Epithelial cell of esophagus (primary cell): ENCODE measurements at places on chromosomes 3 and 15.

DNA sequence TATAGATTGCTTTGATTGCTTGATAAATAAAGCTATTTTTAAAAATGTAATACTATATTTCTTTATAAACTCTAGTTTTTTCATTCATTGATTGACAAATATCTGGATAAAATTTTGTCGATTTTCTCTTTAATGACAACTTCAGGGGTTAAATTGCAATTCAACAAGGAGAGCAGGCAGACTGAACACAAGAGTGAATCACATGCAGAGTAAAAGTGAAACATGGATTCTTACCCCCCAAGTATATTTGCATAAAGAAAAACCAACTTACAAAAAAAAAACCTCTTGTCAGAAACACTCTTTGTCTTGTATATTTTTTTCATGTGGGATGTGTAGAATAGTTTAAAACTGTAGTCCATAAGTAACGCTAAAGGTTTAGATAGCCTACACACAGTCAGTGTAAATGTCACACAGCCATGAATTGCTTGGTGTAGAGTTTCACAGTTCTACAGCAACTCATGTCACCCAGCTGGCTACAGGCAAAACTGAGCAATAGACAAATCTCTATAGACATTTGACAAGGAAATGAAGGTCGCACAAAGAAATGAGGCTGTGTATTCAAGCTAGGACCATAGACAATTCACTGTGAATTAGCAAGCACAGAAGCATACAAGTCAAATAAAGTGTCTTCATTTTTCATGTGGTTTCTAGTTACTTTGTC is 141.6 kb downstream of the THRB start:
- DNase-seq, result no peak

GRCh38 chr3:137803215-137803614 is 39.1 kb downstream of the SOX14 start:
- no peak for DNase-seq

DNA sequence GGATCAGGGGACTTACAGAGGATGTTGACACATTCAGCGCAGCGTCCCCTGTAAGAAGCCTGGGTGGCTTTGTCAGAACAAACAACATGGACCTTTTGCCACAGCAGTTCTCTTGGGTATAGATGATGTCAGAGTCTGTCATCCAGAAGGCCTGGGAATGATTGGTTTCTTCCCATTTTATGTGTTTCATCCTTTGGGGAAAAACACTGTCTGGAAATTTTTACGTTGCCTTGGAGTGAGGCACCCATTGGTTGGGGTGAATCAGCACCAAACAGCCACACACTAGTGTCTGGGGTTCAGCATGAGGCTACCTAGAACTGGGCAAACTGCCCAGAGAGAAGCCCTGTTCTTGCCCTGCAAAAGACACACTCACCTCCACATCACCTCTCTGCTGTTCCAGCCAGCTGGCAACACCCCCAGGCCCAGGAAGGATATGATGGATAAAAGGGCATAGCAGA is 123.0 kb downstream of the FAM43A start:
- peak; percentile 88 for DNase-seq

DNA sequence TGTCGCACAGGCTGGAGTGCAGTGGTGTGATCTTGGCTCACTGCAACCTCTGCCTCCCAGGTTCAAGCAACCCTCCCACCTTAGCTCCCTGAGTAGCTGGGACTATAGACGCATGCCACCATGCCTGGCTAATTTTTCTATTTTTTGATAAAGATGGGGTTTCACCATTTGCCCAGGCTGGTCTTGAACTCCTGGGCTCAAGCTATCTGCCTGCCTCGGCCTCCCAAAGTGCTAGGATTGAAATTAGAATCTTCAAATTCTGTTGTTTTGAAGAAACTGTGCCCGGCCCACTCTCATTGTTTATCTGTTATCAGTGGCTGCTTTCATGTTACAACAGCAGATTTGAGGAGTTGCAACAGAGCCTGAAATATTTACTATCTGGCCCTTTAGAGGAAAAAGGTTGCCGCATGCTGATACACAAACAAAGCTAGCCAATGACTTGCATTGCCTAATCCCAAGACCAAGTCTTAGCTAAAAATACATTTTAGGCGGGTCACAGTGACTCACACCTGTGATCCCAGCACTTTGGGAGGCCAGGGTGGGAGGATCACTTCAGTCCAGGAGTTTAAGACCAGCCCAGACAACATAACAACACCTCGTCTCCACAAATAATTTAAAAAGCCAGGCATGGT is 43.2 kb upstream of the PPP4R2 start:
- peak; percentile 33 for DNase-seq

DNA sequence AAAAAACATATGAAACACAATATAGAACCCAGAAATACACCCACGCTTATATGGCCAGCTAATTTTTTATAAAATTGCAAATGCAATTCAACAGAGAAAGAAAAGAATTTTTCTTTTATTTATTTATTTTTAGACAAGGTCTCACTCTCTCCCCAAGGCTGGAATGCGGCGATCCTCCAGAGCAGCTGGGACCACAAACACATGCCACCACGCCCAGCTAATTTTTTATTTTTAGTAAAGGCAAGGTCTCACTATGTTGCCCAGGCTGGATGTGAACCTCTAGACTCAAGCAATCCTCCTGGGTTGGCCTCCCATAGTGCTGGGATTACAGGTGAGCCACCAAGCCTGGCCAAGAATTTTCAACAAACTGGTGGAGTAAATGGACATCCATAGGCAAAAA is 117.9 kb downstream of the SCAPER start:
- DNase-seq, result no peak

DNA sequence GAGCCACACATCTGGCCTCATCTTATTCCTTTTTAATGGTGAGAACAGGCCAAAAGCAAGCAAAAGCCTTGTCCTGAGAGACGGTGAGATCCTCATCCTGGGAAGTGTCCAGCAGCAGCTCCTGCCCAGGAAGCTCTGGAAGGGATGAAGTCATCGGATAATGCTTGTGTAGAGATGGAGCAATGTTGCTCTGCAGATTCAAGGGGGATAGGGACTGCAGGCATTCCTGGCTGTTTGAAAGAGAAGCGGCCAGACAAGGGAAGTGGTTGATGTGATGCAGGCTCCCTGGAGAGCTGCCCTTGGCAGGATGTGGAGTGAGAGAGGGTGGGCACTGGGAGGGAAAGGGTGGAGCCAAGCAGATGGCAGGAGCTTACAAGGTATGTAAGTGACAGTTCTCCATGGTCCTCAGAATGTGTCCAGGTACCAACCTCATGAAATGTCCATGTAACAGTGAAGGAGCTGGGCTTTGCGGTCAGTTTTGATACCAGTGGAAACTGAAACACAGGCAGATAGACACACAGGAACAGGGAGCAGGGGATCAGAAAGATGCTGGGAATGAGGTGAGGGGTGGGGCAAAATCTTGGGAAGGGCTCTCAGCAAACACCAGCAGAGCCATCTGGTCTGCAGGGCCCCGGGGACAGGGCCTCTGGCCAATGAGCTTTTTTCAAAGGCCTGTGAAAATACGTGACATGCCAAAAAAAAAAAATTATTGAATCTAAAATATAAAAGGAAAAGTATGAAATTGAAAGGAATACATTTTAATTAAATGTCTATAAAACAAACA is 32.2 kb upstream of the LACTB start:
- DNase-seq, result no peak

GRCh38 chr3:11591391-11592282 is 52.1 kb downstream of the VGLL4 start:
- DNase-seq, result peak; percentile 54

GRCh38 chr3:161042023-161042501 is 63.1 kb downstream of the B3GALNT1 start:
- DNase-seq, result no peak

GRCh38 chr3:51163051-51163450 is 222.0 kb upstream of the MANF start:
- no peak for DNase-seq

DNA sequence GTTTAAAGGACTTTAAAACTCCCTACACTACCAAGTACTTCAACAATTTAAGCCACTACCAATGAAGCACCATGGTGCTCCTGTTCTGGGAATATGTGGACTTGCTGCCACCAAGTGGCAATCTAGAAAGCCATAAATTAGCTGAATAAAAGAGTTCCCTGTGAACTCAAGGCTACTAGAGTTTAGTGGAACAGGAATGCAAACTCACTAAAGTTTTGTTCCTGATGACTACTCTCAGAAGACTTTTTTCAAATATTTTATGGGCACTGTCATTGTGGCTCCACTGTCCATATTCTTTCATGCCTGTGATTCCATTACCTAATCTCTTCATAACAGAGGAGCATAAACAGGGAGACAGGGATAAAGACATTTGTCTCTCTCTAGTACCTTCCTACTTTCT is 63.9 kb downstream of the TMCC1 start:
- peak; percentile 84 for DNase-seq

DNA sequence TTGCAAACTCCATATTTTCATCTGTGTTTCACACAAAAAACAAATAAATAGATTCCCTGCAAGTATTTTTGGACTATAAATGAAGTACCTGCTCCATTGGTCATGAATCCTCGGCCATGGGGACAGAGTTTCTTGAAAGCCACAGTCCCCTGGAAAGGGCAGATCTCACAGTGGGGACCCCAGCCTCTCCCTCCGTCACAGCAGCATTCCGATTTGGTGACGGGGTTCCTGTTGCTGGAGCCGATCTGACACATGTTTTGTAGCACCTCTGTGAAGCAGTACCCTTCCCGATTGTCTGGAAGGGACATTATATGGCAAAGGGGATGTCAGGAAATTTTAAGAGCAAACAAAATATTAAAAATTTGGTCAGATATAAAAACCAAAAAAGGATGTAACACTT is 96.2 kb downstream of the DUT start:
- no peak for DNase-seq

GRCh38 chr3:114899186-114899931 is 247.7 kb downstream of the ZBTB20 start:
- DNase-seq, result no peak

GRCh38 chr15:92048739-92049138 is 195.2 kb downstream of the SLCO3A1 start:
- peak; percentile 25 for DNase-seq

DNA sequence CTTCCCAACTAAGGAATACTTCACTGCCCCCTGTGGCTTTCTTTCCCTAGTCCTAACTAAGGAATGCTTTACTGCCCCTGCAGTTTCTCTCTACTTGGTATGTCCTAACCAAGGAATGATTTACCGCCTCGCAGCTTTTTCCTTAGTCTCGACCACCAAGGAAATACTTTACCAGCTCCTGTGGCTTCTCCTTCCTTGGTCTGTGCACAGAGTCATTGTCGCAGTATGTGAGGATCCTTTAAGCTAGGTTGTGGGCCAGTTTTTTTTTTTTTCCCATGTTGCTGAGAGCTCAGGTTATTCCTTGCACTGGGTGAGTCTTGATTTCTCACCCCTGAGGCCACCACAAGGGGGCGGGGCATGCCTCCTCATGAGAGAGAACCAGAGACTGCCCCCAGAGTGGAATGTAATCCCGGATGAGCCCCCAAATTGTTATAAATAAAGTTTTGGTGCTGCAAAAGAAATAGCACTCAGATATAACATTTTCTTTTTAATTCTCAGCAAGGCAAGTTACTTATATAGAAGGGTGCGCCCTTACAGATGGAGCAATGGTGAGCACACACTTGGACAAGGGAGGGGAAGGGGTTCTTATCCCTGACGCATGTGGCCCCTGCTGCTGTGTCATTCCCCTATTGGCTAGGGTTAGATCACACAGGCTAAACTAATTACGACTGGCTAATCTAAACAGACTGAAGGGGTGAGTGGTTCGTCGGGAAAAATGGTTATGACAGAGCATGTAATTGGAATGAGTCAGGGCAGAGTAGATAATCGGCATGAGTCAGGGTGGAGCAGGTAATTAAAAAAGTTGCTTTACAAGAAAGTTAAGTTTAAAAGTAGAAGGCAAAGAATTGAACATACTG is 27.0 kb downstream of the NDUFB4 start:
- peak; percentile 83 for DNase-seq

- peak; percentile 65 for DNase-seq
Observed at GRCh38 chr15:38691965-38692788, 127.6 kb upstream of the RASGRP1 start.

DNA sequence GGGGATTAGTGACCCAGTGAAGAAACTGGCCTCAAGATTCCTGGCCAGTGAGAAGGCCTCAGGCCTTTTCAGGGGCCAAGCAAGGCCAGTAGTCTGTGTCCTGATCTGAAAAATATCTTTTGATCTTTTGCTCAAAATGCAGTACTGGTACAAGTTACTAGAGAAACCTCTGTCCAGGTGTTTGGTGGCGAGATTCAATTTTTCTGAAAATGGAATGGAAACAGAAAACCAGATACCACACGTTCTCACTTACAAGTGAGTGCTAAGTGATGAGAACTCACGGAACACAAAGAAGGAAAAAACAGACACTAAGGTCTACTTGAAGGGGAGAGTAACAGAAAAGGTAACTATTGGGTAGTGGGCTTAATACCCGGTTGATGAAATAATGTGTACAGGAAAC is 463.4 kb downstream of the ZIC1 start:
- no peak for DNase-seq

DNA sequence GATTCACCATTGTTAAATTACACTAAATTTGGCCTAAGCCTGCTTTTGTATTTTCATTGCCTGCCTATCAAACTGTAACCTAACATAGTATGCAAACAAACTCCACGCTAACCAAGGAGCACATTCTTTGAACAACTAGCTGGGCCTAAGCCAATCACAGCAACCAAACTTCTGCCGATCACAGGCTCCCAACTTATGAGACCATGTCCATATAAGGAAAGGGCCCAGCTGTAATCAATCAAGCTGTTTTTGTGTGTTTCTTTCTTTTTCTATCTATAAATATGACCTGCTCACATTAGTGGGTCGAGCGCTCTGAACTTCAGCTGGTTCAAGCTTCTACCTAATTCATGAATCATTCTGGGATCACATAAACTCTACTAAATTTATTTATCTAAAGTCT is 473.6 kb downstream of the SI start:
- DNase-seq, result no peak

- no peak for DNase-seq
Observed at GRCh38 chr15:82613747-82614146, 33.4 kb downstream of the CPEB1 start.

DNA sequence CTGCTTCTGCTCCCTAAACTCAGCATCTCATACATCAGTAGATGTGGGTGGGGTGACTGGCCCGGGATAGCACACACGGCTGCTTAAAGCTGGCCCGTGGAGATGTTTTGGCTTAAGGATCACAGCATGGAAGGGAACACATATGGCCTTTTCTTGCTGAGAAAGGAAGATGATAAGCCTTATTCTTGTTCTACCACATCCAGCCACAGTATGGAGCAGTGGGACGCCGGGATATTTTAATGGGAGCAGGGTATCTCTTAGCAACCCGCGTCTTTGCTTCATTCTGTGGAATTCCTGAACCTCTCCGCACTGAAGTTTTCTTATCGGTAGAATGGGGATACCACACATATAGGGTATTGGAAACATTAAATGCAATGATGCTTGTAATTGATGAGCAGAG is 94.1 kb upstream of the PROK2 start:
- DNase-seq, result no peak

GRCh38 chr3:149095487-149095886 is 9.2 kb upstream of the HLTF start:
- no peak for DNase-seq

- DNase-seq, result peak; percentile 98
Observed at GRCh38 chr3:32421991-32422859, 30.6 kb downstream of the CMTM7 start.
